ENCODE measurements at places on chromosomes 7 and 10.

DNA sequence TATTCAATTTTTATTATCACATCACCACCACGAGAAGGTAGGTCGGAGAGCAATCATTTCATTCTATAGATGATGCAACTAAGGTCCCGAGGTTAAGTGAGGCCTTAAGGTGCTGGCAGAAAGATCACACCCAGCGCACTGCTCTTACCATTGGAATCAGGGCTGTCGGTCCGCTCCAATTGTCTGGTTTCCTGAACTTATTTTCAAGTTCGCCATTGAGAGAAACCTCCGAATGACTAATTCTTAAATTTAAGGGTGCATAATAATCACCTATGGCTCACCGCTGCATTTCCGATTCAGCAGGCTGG is 625 bp upstream of the GSTO2 start:
- peak; percentile 32 for DNase-seq

DNA sequence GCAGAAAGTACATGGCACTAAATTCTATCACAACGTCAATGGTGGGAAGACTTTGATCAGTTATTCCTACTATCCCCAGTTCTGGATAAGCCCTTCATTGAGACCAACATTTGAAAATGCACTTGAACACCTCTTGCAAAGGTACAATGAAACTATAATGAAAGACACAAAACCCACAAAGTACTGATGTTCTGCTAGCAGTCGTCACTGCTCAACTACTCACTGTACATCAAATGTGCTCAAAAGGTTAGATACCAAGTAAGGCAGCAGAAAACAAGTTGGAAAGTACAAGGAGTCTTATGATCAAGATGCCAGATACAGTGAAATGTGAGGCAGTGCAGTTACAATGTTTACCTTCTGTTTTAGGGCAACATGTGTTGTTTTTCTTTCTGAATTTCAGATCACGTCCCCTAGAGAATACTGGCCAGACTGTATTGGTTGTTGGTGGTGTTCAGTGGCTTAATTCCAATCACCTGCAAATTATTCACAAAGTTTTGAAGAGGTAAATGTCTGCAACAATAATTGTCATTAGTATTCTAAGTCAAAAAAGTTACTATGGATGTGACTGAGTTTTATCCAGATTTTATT is 62.4 kb upstream of the WNT16 start:
- no peak for DNase-seq

- DNase-seq = no peak
Observed at GRCh38 chr10:2834214-2834613, 233.1 kb upstream of the PFKP start.

DNA sequence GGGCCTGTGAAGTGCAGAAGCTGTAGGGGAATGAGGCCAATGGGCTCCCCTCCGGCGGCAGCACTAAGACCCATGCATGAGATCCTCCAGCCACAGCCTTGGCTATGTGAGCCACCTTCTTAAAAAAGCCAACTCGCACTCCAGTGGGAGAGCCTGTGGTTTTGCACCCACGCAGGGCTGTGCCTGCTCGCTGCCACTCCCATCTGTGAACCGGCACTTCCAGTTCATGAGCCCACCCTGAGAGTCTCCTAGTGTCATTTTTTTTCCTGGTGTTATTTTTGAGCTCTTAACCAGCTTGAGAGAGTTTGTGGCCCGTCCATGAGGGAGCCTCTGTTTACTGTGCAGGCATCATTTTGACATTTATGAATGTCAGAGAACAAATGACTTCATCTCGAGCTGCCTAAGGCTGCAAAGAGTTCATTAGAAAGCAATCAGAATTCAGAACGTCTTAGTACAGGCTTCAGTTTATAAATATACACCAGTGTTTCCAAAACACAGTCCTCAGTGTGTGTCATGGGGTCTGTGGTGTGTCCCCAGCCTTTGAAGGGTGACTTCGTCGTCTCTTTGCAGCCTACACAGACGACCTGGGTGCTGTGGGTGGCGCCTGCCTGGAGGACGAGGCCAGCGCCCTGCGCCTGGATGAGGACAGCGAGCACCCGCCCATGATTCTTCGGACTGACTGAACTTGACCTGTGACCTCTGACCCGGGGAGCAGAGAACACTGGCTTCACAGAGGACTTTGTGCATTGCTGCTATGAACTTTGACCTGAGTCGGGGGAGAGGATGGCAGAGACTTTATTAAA is 40.4 kb downstream of the WIPI2 start:
- DNase-seq = no peak

GRCh38 chr10:60289800-60290199 is 99.9 kb downstream of the ANK3 start:
- no peak for DNase-seq

All from M059J (cell line).